ENCODE measurements at places on chromosomes 12 and 14.

- no peak overlapping the region for H3K4me3 ChIP-seq
- no peak for DNase-seq
- H3K36me3 ChIP-seq: no peaks in the 10 kb centered on the region
- H3K4me1 ChIP-seq: no peaks in the 10 kb centered on the region
Observed at GRCh38 chr12:1357171-1357570, 237.2 kb downstream of the FBXL14 start.

GRCh38 chr12:45774508-45775162 is 45.1 kb downstream of the ARID2 start:
- no peaks in the 10 kb centered on the region for H3K27me3 ChIP-seq
- DNase-seq: no peak
- H3K27ac ChIP-seq: no peak overlapping the region
- H3K4me3 ChIP-seq: no peak overlapping the region
- no peaks in the 10 kb centered on the region for H3K36me3 ChIP-seq

DNA sequence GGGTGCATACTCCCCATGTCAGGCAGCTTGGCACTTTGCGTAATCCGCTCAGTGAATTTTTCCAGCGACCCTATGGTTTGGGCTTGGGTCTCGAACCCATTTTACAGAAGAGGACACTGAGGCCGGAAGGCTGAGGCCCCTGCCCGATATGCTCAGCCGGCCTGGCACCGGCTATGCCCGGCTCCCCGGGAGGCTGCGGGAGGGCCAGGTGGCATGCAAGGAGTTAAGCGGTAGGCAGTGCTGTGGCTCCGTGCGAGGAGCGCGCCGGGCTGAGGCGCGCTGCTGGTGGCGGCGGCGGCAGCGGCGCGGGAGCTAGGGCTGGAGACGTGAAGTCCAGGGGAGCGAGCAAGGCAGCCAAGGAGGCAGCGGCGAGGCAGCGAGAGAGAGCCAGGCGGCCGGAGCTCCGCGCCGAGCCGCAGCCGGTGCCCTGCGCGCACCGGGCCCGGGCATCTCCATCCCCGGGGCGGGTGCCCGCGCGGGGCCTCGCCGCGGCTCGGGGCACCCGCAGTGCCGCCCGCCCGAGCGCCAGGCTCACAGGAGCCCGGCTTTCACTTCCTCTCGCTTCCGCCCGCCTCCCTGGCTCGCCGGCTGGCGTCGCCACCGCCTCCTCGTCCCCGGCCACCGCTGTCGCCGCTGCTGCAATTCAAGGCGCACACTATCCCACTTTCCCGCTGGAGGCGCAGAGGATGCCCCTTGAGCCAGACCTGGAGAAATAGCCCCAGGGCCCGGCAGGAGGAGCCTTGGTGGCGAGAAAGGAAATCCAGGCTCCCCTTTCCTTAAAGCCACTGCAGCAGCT is at the start of gene WSCD2:
WSCD2 (plus strand) TSS at position 272 of the 796 bp plus-strand sequence. CDS start 66,545 bp downstream, outside the sequence.
- peaks cover 47% of the 10 kb centered on the region for H3K27me3 ChIP-seq
- no peak for DNase-seq
- H3K4me1 ChIP-seq: no peaks in the 10 kb centered on the region
- no peaks in the 10 kb centered on the region for H3K36me3 ChIP-seq

DNA sequence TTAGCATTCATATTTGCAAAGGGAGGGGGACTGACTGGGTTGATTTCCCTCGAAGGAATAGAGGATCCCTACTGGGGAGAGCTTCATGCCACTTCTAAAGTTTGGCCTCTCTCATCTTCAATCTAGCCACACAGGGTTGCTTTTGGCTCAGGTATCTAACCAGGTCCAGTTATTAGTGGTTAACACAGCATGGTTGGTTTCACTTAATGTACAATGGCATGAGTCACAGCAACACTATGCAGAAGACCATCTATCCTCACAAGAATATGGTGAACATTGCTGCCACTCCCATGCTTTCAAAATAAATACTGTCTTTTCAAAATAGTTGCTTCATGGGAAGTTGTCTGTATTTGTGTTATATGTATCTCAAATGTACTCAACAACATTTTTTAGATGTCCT is 6.6 kb upstream of the RAB3IP start:
- no peaks in the 10 kb centered on the region for H3K36me3 ChIP-seq
- peaks cover 9% of the 10 kb centered on the region for H3K4me1 ChIP-seq
- H3K4me3 ChIP-seq: no peak overlapping the region
- no peaks in the 10 kb centered on the region for H3K27me3 ChIP-seq
- no peak overlapping the region for H3K27ac ChIP-seq

GRCh38 chr14:21302013-21302835 is 22.3 kb downstream of the RPGRIP1 start:
- no peak overlapping the region for H3K4me3 ChIP-seq
- H3K36me3 ChIP-seq: no peaks in the 10 kb centered on the region
- no peak for DNase-seq
- no peak overlapping the region for H3K27ac ChIP-seq

DNA sequence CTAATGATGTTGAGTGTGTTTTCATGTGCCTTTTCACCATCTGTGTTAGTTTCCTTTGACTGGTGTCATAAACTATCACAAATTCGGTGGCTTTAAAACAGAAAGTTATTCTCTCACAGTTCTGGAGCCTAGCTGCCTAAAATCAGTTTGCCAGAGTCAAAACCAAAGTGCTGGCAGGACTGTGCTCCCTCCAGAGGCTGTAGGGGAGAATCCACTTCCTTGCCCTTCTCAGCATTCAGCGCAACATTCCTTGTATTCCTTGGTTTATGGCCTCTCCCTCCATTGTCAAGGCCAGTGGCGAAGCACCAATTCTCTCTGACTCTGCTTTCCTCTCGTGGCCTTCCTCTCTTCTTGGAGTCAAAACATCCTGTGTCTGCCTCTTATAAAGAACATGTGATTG is 174.2 kb upstream of the PDE3A start:
- no peaks in the 10 kb centered on the region for H3K4me1 ChIP-seq
- H3K36me3 ChIP-seq: no peaks in the 10 kb centered on the region
- no peak for DNase-seq
- no peaks in the 10 kb centered on the region for H3K27me3 ChIP-seq
- no peak overlapping the region for H3K27ac ChIP-seq

DNA sequence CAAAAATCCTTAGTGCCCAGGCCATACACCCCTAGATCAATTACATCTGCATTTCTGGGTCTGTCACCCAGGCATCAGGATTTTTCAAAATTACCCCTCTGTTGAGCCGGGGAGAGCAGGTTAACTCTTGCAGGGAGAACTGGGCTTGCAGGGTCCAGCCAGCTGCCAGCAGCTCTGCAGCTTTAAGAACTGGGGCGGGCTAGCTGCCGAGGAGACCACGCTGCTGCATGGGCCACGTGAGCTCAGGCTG is at the start of gene DGLUCY:
DGLUCY (plus strand) TSS at position 245 of the 250 bp plus-strand sequence. CDS start 46,222 bp downstream, outside the sequence.
- H3K4me1 ChIP-seq: peaks cover 15% of the 10 kb centered on the region
- no peaks in the 10 kb centered on the region for H3K36me3 ChIP-seq

- no peaks in the 10 kb centered on the region for H3K36me3 ChIP-seq
- H3K27ac ChIP-seq: no peak overlapping the region
- H3K4me3 ChIP-seq: no peak overlapping the region
- H3K27me3 ChIP-seq: no peaks in the 10 kb centered on the region
- DNase-seq: no peak
Observed at GRCh38 chr12:75908961-75909605, 122.5 kb downstream of the PHLDA1 start.

- no peak overlapping the region for H3K4me3 ChIP-seq
- H3K27me3 ChIP-seq: no peaks in the 10 kb centered on the region
- H3K27ac ChIP-seq: no peak overlapping the region
- DNase-seq: no peak
- H3K36me3 ChIP-seq: no peaks in the 10 kb centered on the region
Observed at GRCh38 chr12:49672301-49673217, 34.6 kb downstream of the FMNL3 start.

DNA sequence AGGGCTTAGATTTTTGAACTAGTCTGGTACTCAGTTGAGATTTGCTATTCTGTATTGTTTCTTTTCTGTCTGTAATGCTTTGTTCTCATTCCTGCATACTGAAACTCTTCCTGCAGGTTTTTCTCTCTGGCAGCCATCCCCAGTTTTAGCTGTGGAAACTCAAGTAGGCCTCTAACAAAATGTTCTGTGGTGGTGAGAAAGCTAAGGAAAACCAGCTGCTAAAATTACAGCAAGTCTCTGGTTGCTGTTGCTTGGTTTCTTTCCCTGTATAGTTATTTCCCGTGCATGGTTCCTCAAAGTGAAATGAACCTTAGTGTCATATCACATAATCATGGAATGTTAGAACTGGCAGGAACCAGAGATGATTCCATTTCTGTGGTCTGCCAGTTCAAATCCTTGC is 442.5 kb downstream of the NRXN3 start:
- no peak for DNase-seq
- no peaks in the 10 kb centered on the region for H3K27me3 ChIP-seq
- H3K27ac ChIP-seq: no peak overlapping the region
- no peaks in the 10 kb centered on the region for H3K4me1 ChIP-seq
- no peak overlapping the region for H3K4me3 ChIP-seq
- H3K36me3 ChIP-seq: no peaks in the 10 kb centered on the region
